ENCODE measurements at places on chromosomes 7 and 10.

- no peak for DNase-seq
These were observed 5.7 kb upstream of the TAS2R39 start for GRCh38 chr7:143177374-143178119.

GRCh38 chr7:158422196-158422886 is 165.3 kb downstream of the PTPRN2 start:
- DNase-seq, result no peak

DNA sequence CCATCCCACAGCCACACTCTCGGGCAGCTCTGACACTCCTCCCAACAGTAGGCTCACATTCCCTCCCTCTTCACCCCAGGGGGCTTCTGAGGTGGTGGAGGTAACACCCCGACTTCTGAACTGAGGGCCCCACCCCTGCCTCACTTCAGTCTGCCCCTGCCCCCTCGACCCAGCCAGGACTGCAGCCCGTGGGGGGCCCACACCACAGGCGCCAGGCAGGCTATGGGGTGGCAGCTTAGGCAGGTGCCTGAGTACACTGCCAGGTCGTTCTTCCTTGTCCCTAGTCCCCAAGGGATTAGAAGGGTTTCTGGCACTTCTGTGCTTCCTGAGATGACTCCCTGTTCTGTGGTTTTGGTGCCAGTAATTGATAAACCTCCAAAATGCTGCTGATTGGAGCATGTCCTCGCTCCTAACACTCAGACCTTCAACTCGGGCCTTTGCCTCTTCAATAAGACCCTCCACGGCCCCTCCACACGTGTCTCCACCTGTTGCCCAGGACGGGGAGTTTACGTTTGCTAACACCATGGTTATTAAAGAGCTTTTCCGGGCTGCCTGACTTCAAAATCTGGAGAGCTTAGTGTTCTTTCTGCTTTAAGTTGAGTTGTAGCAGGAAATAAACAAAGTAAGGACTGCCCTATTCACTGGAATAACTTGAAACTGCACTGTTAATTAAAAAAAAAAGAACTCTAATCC is 23.8 kb upstream of the LARP4B start:
- DNase-seq, result no peak

GRCh38 chr7:121752706-121753105 is 120.3 kb upstream of the PTPRZ1 start:
- DNase-seq, result no peak

- no peak for DNase-seq
These were observed 56.4 kb downstream of the VIPR2 start for GRCh38 chr7:159088016-159088865.

DNA sequence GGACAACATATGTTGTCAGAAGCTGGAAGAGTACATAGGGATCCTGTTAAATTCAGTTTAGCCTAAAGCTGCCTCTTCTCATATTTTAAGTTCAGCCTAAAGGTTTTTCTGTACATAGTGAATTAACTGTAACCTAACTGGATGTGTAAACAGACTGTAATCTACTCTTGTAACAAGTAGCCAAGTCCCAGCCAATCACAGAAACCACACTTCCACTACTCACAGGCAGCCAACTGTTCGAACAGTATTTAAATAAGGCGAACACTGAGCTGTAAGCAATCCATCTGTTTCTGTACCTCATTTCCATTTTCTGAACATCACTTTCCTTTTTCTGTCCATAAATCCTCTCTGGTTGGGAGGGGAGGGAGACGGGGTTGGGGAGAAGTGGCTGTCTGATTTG is 15.0 kb upstream of the STN1 start:
- no peak for DNase-seq
